ENCODE measurements at places on chromosomes 2 and 18.
A peak's percentile ranks its signal among the peaks of the same experiment; 100 is the strongest.

DNA sequence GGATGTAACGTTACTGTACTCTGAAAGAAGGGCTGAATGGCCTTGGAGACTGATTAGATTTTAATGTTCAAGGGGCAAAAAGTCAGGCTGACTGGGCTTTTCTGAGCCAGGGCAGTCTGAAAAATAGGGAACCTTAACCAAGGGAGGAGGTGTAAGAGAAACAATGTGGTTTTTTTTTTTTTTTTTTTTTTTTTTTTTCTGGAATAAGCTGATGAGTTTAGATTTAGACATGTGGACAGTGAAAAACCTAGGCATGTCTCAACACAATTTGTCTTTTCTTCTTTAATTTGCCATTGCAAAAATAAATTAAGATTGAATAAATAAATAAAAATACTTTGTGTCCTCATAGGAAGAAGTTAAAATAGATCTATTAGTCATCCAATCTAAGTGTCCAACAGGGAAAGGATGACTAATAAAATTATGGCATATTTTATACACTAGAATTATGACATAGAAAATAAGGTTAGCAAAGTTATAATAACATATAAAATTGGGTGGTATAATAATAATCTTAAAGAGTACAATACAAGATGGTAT is 237.6 kb upstream of the TRIB2 start:
- peak; percentile 69 for DNase-seq

- no peak for DNase-seq
These were observed 6.0 kb upstream of the UGT1A5 start for GRCh38 chr2:233706720-233707119.

DNA sequence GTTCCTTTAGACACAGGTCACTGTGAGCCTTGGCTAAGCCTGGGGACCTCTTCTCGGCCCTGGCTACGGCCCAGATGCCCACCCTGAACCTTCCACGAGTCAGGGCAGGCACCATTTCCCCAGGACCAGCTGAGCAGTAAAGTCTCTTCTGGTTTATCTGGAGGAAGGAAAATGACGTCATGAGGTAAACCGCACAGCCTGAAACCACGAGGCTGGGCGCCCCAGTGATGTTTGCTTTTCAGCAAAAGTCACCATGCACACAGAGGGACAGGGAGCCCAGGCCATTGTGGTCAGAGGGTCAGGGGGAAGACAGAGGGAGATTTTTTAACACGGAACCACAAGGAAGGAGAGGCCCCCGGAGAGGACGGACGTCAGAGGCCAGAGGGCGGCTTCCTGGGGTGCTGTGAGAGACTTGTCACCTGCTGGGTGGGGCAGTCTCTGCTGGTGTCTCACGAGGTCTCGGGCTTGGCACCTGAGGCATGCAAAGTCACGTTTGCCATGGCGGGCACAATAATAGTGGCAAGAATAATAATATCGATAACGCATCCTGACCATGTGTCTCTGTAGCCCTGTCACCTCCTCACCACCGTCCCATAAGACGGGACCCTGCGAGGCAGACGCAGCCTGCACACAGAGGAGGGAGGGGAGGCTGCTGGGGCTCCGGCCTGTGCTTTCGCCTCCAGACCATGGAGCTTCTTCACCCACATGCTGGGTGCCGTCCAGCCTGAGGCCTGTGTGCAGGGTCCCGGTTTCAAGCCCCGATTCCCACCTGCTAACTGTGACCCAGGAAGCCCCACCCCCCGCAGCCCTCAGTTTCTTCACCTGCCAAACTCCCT is 33.2 kb upstream of the FOSL2 start:
- DNase-seq, result peak; percentile 68

GRCh38 chr2:128633501-128633900 is 314.8 kb upstream of the HS6ST1 start:
- no peak for DNase-seq

- no peak for DNase-seq
These were observed 37.8 kb upstream of the CCDC195 start for GRCh38 chr2:224753743-224754540.

GRCh38 chr2:85110991-85111560 is 22.1 kb upstream of the TCF7L1 start:
- no peak for DNase-seq

DNA sequence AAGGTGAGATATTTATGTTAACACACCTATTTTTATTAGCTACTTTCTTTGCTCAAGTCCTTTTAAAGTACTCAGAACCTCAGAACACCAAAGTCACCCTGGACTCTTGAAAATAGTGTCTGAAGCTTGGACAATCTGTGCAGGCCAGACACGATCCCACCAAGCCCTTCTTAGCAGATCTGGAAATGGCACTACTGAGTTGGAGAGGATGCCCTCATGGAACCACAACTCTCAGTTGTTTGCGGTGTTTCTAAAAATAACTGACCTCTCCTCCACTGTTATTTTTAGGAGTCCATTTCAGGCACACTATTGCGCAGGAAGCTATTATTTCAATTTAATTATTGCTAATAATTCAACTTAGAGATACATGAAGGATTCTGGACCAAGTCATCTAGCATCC is 103.5 kb upstream of the ITGB6 start:
- no peak for DNase-seq

DNA sequence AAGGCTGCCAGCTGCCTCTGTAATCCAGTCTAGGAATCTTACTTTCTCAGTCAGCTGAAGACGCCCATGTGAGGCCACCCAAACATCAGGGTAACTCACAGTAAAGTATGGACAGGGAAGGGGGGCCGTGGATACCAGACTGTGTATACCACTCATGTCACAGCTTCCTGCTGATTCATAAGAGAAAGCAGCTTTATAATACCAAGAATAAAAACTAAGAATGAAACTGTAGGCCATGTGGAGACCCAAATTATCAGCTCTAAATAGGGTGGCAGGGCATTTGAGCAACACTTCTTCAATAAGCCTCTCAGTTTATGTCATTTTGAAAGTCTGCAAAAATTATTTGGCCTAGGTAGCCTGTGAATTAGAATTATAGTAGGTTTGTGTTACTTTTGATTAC is 115.0 kb upstream of the CDCA7 start:
- DNase-seq, result no peak

DNA sequence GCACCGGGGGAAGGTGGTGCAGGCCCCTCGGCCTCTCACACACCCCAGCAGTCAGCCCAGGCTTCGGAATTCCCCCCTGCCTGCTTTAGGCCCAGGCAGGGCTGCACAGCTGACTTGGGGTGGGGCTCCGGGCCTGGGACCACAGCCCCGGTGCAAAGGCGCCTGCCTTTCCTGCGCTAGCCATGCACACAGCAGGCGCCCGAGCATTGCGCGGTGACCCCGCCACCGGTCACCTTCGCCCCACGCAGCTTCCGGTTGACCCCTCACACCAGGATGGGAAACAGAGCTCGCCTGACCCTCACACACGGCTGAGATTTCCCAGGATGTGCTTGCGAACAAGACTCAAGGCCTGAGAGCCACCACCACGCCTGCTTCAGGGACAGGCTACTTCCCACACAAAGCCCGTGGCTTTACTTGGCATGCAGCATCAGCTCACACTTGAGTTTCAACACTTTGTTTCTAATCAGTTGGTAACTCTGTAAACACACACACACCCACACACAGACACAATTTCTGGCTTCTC is 46.0 kb downstream of the SLC66A2 start:
- DNase-seq, result no peak

- no peak for DNase-seq
These were observed 65.4 kb upstream of the MMADHC start for GRCh38 chr2:149652926-149653325.

- no peak for DNase-seq
These were observed 185.0 kb downstream of the DOK6 start for GRCh38 chr18:69585696-69586095.

GRCh38 chr2:95158441-95158840 is 1.2 kb downstream of the ZNF514 start:
- no peak for DNase-seq

DNA sequence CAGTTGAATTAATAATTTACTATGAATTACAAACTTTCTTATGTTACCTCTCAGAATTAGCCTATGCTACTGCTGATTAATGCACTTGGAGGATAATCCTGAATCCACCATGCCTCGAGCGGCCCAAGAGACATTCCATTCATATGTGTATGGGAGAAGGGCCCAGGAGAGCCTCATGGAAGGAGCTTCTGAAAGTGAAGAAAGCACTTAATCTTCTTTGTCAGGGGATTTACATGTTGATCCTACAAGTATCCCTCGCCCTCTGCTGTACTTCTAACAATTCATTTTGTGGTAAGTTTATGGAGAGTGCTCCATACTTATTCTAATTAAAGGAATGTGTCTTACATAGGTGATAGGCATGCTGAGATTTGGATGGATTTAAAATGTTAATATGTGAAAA is 1189.1 kb upstream of the NXPH2 start:
- no peak for DNase-seq

GRCh38 chr2:10036095-10036884 is 7.1 kb upstream of the KLF11 start:
- peak; percentile 80 for DNase-seq

- peak; percentile 61 for DNase-seq
These were observed 292.7 kb upstream of the SLC39A10 start for GRCh38 chr2:195364015-195364965.

GRCh38 chr2:186256540-186256939 is 229.5 kb upstream of the ZC3H15 start:
- peak; percentile 64 for DNase-seq

GRCh38 chr2:174335988-174336500 is 1.3 kb downstream of the SP9 start:
- peak; percentile 25 for DNase-seq

DNA sequence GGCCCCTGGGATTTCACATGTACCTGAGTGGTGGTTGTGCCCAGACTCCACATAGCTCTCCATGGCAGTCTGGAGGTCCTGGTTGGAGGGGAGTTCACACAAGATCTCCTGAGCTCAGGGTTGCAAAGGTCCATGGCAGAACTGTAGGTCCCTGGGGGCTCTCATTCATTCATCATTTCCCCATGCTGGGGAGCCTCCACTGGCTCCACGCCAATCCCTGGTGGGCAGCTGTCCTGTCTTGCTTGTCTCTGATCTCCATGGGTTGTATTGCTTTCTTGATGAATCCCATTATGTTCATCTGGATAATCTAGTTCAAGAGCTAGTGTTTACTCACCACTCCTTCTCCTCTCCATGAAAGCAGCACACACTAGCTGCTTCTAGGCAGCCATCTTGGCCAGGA is 42.4 kb downstream of the ZSWIM2 start:
- DNase-seq, result no peak

- DNase-seq, result no peak
These were observed 150.9 kb downstream of the CD8B2 start for GRCh38 chr2:106638043-106638442.

DNA sequence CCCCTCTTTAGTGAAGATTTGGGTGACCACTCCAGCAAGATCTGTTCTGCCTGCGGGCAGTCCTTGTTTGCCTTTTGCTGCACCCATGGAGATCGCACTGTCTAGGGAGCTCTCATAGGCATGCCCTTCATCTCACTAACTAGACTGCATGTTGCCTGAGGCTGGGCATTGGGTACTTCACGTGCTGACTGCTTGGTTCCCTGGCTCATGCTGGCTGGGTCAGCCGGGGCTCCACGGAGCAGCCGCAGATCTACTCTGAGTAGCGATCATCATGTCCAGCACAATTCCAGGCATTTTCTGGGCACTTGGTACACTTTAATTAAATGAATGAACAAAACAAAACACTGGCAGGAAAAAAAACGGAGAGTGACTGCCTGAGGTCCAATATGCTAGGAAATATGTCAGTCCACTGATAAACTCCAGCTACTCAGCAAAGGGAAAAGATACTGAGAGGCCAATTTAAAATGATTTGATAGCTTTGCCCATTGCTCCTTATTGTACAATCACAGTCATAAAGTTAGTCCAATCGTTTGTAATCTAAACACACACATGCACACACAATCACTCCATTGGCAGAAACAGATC is 220.3 kb downstream of the C1D start:
- peak; percentile 71 for DNase-seq

DNA sequence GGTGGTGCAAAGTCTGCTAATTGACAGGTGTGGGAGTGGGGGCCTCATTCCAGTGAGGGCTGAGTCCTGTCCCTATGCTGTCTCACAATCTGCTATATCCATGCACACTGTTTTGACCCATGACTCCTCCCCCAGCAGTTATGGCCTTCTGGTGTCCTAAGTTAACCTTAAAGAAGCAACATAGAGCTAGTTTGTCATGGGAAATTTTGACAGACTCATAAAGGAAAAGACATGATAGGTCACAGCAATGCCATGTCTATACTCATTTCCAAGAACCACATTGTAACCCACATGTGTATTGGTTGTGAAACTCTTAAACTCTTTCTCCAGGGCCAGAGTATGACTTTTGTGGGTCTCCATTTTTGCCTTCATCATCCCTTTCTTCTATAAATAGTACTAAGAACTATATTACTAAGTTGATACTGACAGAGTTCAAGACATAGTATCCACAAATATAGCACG is 78.2 kb upstream of the SLC1A4 start:
- no peak for DNase-seq

DNA sequence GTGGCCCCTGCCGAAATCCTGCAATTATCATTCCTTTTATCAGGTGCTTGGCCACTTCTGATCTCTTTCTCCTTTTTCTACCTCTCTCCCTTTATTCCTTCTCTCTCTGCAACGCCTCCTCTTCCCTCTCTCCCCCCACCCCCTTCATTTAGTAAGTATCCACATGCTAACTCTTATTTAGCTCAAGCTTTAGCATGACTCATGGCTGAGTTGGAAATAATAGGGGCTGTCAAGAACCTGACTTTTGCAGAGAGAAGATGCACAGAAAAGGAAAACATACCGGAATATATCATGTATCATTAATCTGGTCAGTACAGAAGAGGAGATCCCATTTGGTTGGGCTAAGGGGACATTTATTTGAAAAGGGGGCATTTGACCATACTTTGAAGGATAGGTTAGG is 33.1 kb downstream of the FAM171B start:
- no peak for DNase-seq

DNA sequence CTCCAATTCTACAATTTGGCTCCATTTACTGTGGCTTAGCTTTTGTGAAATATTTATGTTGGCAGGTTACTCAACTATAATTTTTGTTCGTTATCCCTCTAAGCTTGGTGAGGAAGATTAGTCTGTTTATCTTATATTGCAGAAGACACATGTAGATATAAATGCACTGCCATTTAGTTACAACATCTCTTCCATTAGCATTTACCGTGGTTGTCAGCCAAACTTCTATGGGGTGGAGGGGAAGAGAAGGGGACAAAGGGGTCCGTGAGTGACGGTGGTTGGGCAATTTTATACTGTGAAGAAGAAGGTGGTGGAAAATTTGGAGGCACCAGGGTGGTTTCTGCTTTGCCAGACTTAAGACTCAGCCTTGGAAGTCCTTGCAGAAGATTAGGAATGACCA is 117.6 kb upstream of the CXCR4 start:
- no peak for DNase-seq

GRCh38 chr2:237919593-237919992 is 47.2 kb upstream of the UBE2F start:
- DNase-seq, result no peak

GRCh38 chr2:55627915-55628314 is 10.5 kb upstream of the PPP4R3B start:
- DNase-seq, result no peak

Data from endothelial cell of umbilical vein (primary cell).